ENCODE measurements at places on chromosomes 12 and 14.

GRCh38 chr14:106812788-106813476, 1286.5 kb downstream of the TMEM121 start:
- DNase-seq: no peak

- no peak for DNase-seq
Measured at GRCh38 chr12:20528208-20528607, 159.9 kb downstream of the PDE3A start.

- no peak for DNase-seq
Measured at GRCh38 chr14:67856827-67857226, 37.2 kb downstream of the RAD51B start.

DNA sequence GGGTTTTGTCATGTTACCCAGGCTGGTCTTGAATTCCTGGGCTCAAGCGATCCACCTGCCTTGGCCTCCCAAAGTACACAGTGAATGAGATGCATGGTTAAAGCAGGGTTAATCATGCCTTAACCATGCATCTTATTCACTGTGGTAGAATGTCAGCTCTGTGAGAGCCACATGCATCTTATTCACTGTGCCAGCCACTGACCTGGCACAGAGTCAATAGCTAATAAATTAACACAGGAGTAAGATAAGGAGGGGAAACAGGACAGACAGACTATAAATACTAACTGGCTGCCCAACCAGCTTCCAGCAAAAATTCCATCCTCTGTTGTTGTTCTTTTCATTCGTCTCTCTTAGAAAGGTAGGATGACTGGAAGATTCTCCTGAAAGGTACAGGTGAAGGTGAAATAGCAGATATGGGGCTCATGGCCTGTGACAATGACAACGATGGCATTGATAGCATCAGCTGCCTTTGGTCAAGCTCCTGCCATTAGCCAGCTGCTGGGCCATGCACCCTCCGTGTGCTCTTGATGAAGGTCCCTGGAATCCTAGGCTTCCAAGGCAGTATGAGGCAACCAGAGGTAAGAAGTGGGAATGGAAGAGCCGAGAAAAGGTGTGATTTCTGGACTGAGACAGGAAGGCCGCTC, 76.6 kb downstream of the ZNF664 start:
- DNase-seq: no peak

DNA sequence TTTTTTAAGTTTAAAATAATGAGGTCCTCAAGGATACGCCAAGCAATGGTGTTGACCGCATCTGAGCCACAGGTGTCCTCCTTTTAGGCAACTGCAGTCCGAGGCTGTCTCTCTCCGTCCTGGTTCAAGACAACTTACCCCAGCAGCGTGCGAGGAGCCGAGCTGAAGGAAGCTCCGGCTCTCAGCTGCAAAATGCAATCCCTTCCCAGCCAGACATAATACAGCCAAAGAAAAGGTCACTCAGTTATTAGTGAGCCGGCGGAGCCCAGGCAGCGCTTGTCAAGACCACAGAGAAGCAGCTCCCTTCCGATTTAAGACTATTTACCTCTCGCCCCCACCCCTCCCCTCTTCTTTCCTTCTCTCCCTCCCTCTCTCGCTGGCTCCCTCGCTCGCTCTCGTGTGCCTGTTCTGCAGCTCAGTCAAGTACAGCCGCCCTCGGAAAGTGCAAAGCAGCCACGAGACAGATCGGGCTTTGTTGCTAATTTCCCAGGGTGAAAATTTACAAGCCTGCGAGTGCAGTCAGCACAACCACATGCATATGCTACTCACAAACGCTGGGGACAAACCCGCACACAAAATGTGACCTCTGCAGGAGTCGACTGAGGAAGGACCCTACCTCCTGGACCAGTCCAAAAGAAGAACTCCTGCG, 363 bp upstream of the LMO3 start:
- DNase-seq: no peak
